NCI-H524 treated with DMSO at 0.1 percent for 48 hours (cell line): ENCODE measurements at places on chromosomes 5 and 9.

- no peak for DNase-seq
Observed at GRCh38 chr5:122426301-122426700, 114.3 kb downstream of the SNCAIP start.

- no peak for DNase-seq
Observed at GRCh38 chr9:89619019-89619418, 14.2 kb downstream of the GADD45G start.

DNA sequence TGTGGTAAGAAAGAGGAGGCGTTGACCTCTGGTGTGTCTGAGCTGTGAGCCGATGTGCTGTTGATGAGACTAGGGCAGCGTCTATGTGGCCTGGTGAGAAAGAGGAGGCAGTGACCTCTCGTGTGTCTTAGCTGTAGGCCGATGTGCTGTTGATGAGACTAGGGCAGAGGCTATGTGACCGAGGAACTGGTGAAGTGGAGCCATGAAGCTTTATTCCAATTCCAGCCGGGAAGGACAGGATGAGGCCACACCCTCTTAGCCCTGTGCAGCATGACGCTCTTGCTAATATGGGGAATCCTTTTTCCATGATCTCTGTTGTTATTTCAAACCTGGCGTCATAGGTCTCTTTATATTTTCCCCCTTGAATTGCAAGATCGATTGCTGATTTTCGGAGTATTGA lies 172.4 kb downstream of the GOLPH3 start:
- no peak for DNase-seq

DNA sequence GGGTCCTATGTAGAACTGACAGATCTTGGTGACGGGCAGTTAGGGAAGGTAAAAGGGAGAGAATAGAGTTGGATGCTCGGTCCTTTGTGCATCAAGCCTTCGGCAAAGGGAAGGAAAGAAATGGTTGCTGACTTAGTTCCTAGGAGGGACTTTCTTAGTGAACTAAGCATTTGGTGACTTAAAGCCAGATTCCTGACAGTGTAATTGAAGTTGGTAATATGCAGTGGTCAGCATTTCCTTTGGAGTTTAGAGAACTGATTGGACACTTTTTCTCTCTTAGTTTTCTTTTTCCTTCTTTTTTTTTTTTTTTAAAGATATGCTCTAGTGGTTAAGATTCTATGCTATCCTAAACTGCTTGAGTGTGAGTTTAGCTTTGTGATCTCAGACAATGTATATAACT lies 2.3 kb downstream of the CLTA start:
- DNase-seq: no peak

DNA sequence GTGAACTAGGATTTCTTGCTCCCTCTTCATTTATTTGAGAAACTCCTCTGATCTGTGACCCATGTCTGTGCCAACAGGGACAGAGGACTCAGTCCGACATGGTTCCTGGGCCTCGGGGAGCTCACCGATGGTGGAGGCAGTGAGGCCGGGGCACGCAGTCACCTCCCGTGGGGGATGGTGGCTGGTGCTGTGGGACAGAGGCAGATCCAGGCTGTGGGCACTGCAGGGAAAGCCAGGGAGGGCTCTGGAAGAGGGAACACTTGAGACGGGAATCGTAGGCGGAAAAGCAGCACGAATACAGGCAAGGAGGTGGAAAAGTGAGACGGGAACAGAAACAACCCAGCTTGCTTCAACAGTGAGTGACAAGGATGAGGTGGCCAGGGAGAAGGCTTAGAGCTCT lies 127.8 kb downstream of the GABBR2 start:
- no peak for DNase-seq

DNA sequence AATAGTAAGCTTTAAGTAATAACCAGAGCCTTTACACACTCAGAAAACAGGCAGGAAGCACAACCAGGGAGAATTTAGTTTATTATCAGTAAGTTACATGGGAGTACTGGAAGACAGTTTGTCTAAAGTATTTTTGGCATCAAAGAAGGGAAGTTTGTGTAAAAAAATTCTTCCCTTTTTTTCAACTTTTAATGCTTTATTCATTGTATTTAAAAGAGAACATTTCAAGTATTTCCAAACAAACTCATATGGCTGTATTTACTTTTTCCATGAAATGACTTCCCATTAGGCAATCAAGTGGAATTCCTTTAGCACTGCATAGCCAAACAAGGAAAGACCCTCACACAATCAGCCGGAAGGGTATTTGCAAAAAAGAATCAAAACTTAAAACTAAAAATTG lies 26.7 kb downstream of the RNF145 start:
- DNase-seq: no peak

- no peak for DNase-seq
Observed at GRCh38 chr5:57681942-57682341, 199.3 kb upstream of the ACTBL2 start.

GRCh38 chr9:83977196-83977595 lies 2.8 kb downstream of the HNRNPK start:
- DNase-seq: no peak

GRCh38 chr5:55456216-55456895 lies 78.4 kb downstream of the PLPP1 start:
- DNase-seq: no peak

- no peak for DNase-seq
Observed at GRCh38 chr5:56350597-56351170, 117.6 kb upstream of the ANKRD55 start.

DNA sequence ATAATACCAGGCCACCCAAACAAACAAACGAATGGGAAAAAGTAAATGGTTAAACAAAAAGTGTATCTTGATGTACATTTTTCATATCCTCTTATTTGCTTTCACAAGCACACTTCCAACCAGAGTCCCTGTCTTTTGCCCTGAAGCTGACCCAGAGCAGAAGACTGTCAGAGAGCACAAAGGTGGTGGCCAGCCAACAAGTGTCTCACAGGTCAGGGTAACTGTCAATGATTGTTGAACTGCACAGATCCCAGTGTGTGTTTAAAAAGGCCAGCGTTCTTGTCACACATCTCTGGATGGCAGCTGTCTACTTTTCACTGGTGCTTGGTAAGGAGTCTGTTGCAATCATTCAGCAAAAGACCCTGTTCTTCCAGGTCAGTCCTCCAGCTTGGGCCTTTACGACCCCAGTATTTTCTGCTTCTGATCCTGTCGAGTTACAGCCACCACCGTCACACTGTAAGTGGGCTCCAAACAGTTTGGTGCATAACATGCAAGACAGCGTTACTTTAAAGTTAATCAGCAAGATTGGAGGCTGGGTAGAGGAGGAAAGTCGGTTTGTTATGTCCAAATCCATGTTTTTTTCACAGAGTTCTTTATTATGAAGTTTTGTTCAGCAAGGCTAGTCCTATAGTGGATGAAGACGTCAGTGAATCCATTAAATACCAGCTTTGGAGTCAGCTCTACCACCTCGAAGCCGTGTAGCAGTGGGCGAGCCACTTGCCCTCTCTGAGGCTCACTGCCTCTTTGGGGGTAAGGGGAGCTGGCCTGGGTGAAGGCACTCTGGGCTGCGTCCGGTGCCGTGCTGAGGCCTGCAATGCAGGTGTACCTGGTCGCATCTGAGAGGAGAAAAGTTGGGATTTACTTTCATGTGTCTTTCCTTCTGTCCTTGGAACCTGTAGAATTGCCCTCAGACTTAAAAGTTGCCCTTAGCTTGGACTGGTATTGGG lies 265.7 kb downstream of the AOPEP start:
- no peak for DNase-seq

- DNase-seq: no peak
Observed at GRCh38 chr5:78339617-78340436, 20.6 kb upstream of the SCAMP1 start.

GRCh38 chr9:19154135-19154612 lies 26.9 kb upstream of the PLIN2 start:
- no peak for DNase-seq

DNA sequence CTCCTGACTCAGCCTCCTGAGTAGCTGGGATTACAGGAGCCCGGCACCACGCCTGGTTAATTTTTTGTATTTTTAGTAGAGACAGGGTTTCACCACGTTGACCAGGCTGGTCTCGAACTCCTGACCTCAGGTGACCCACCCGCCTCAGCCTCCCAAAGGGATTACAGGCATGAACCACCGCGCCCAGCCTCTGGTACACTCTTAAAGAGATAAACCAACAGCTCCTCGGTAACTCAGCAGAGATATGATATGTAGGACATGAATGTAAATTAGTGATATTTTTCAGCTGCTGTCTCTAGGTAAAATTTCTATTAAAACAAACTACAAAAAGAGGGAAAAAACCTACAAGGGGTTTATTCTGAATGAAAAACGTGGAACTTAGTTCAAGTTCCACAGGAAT lies 42.8 kb upstream of the HK3 start:
- DNase-seq: no peak

GRCh38 chr5:5828619-5829018 lies 406.1 kb downstream of the ICE1 start:
- no peak for DNase-seq

GRCh38 chr5:65262649-65263059 lies 219.1 kb downstream of the ADAMTS6 start:
- no peak for DNase-seq

- DNase-seq: no peak
Observed at GRCh38 chr5:96317945-96318344, 115.1 kb downstream of the PCSK1 start.

GRCh38 chr5:89900346-89900745 lies 509.2 kb downstream of the CETN3 start:
- no peak for DNase-seq

DNA sequence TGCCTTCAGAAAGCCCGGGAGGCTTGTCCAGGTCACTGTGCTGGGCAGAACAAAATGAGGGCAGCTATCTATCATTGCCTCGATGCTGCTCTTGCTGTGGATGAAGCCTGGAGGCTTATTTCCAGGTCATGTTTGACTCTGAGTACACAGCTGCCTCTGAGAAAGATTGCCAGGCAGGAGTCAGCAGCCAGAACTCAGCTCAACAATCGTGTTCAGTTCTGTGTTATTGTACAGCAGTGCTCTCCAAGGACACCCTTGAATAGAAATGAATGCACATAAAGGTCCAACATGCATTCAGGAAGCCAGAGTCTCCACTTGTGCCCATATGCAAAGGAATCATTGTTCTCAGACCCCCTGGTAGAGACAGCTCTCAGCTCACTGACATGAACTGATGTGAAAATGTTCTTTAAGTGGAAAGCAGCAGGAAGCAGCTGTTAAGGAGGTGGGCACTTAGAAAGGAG lies 61.7 kb upstream of the ZFR start:
- peak; percentile 17 for DNase-seq

DNA sequence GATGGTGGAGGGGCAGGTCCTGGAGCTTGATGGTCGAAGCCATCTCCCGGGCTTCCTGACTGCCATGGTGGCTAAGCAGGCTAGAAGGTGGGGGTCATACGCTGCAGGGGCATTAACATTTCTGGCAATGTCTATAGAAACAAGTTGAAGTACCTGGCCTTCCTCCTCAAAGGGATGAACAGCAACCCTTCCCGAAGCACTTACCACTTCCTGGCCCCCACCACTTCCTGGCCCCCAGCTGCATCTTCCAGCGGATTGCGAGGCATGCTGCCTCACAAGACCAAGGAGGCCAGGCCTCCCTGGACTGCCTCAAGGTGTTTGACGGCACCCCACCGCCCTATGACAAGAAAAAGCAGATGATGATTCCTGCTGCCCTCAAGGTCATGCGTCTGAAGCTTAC lies 97.0 kb upstream of the MOCS2 start:
- no peak for DNase-seq

DNA sequence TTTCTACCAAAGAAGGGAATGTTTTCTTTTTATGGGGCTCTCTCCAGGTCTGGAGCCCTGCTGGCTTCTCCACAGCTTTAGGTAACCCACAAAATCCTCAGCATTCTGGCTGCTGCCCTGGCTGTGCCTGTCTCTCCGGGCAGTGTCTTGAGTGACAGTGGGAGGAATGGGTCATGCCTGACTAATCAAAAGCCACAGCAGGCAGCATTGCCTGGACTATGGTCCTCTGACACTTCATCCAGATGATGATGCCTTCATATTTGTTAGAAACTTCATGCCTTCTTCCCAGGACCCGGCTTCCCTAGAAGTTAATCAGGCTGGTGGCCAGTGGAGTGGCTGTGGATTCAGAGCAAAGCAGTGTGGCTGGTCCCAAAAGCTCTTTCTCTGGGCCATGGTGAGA lies 32.2 kb upstream of the TGFBI start:
- no peak for DNase-seq

GRCh38 chr5:78830528-78831046 lies 154.5 kb downstream of the ARSB start:
- DNase-seq: no peak

GRCh38 chr5:125424402-125425141 lies 678.1 kb upstream of the ZNF608 start:
- DNase-seq: peak; percentile 91

- DNase-seq: no peak
Observed at GRCh38 chr9:95343725-95344287, 26.3 kb upstream of the FANCC start.

- no peak for DNase-seq
Observed at GRCh38 chr9:98360176-98360708, 104.8 kb upstream of the TBC1D2 start.

DNA sequence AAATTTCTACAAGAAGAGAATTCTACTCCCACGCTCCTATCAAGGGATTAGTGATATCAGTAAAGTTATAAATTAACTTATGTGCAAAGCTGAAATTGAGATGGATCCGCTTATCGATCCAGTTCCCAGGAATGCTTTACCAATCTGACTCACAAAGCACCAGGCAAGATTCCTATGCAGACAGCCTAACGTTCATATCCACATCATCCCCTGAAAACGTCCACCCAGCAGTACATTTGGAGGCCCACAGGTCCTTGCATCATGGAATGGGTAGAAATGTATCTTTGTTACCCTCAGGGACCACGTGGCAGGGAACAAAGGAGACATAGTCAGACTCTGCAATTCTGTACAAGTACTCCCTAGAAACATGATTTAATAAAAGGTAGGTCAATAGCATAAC lies 147.4 kb downstream of the ESM1 start:
- no peak for DNase-seq
